Activated CD4-positive, CD25-positive, alpha-beta regulatory T cell treated with anti-CD3 and anti-CD28 coated beads, Interleukin-2, amount 50 U/mL, for 72 hours (primary cell): ENCODE measurements at places on chromosomes 2 and 18.

DNA sequence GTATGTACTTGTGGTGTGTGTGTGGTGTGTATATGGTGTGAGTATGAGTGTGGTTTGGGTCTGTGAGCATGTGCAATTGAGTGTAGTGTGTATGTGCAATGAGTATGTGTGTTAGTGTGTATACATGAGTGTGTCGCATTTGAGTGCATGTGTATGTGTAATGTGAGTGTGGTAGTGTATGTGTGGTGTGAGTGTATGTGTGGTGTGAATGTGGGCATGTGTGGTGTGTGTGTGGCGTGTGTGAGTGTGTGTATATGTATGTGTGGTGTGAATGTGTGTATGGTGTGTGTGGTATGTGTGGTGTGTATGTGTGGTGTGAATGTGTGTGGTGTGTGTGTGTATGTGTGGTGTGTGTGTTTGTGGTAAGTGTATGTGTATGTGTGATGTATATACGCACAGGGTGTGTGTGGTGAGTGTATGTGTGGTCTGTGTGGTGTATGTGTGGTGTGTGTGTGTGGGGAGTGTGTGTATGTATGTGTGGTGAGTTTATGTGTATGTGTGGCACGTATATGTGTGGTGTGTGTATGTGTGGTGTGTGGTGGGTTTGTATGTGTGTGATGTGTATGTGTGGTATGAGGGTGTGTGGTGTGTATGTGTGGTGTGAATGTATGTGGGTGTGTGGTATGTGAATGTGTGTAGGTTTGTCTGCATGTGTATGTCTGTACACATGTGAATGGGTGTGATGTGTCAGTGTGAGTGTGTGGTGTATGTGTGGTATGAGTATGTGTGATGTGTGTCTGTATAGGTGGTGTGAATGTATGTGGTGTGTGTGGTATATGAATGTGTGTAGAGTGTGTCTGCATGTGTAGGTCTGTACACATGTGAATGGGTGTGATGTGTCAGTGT lies 123.4 kb downstream of the DOCK10 start:
- no peak for DNase-seq

DNA sequence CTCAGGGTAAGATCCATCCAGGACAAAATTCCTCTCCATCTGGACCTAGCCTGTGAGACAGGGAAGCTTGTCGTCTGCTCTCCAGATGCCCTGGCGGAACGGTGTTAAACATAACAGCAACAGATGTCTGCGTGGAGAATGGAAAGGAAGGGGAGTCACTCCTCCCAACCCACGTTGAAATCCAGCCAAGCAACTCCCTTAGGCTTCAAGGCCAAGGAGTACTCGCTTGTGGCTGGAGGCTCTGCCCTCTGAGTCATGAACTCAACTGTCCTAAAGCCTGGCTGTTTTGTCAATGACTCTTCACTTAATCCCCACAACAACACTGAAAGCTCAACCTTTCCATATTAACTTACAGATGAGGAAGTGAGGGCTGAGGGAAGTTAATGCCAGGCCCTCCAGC lies 42.2 kb downstream of the TPO start:
- DNase-seq: no peak

GRCh38 chr18:61541673-61542072 lies 208.4 kb downstream of the CDH20 start:
- DNase-seq: no peak

DNA sequence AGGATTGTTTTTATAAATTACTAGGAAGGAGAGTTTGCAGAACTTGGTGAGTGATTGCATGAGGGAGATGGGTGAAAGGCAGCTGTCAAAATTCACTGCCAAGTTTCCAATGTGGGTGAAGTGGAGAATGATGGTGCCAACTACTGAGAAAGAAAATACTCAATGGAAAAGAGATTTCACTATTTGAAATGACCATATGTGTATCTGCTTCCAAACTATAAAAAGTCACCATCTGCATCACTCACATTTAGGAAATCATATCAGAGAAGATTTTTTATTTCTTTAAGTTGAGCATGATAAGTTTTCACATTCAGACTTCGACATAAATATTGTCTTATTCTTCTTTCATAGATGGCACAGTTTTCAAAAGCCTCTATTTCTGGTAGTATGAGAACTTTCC lies 570.0 kb upstream of the DSEL start:
- DNase-seq: no peak

- no peak for DNase-seq
Measured at GRCh38 chr2:236762628-236763027, 193.0 kb downstream of the ACKR3 start.

DNA sequence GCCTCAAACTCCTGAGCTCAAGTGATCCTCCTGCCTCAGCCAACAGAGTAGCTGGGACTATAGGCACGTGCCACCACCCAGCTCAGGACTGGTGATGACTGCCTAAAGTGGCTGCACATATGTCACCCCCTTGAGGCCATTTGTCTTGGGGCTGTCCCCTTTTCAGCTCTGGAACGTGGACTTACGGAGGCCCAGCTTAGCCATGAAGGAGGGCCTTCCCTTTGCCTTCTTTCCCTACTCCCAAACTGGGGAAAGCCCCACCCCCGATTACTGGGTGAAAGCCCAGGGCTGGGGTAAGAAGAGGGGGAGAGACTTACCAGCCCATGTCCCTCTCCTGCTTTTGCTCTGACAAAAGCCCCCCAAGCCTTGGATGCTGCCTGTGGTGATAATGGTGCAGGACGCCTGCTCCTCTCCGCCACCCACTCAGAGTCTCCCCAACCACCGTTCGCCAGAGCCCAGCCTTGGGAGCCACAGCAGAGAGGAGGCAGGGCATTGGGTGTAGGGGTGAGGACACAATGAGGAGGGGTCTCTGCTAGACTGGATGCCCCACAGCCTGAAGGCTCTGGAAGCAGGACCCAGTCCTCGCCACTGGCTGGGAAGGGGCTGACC lies 2.5 kb upstream of the DUSP2 start:
- no peak for DNase-seq

- DNase-seq: no peak
Measured at GRCh38 chr2:143901185-143901842, 618.6 kb downstream of the ZEB2 start.

DNA sequence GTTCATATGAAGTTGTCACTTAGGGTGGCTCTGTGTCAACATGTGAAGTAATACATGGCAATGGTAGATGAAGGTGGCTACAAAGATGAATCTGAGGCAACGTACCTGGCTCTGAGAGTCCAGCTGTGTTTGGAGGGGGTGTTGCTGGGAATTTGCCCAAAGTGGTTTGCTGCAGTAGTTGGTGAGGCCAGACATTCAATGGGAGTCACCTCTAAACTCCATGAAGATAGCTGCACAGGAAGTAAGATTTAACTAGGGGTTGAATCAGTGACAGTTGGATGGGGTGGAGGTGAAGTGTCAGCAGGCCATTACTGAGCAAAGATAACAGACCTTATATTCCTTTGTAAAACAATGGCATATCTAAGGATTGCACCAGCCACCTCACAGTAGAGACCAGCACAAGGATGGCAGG lies 71.8 kb downstream of the NUP35 start:
- no peak for DNase-seq

DNA sequence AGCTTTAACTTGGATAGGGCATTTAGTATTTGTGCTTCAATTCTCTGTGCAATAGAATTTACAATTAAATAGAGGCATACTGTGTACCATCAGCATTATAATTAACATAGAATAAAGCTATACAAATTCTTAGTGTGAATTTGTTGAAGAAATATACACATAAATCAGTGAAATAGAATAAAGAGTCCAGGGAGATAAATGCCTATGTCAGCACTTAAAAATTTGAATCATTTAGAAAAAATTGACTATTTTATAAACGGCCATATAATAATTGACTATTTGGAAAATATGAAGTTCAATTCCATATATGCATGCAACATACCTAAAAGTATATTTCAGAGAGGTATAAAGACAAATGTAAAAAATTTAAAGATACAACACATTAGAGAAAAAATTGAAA lies 348.7 kb downstream of the NR4A2 start:
- no peak for DNase-seq

DNA sequence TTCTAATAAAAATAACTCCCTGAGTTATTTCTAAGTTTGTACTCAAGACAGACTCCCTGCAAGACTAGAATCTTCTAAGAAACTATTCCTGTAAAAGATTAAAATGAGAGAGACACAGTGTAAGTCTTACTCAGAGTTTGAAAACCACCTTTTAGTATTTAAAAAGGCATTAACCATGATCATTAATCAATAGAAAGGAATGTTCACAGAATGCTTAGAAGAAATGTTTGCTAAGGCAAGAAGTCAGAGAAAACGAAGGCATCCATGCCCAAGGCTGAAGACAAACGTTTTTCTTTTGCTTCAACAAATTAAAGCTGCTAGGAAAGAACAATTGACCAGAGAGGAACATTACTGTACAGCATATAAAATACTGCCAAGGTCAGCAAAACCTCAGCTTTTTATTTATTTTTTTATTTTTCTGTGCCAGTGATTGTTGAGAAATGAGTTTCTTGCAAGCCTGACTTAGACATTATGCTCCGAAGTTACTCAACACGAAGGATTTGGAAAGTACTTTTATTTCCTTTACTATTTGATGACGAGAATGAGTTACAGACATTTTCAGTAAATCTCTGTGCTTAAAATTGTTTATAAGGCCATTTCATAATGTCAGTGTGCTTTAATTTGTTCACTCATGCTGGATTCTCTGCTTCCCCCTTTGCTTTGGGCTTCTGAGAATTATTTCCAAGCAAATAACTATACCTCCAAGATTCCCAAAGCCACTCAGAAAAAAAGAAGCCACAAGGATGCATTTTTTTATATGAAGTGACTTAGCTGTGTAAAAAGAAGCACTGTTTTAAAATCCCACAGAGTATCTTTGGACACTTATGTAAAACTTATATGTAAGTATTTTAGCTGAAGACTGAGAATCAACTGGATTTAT lies 20.5 kb downstream of the RND3 start:
- DNase-seq: no peak

GRCh38 chr18:59068276-59069071 lies 71.2 kb upstream of the SEC11C start:
- DNase-seq: no peak

DNA sequence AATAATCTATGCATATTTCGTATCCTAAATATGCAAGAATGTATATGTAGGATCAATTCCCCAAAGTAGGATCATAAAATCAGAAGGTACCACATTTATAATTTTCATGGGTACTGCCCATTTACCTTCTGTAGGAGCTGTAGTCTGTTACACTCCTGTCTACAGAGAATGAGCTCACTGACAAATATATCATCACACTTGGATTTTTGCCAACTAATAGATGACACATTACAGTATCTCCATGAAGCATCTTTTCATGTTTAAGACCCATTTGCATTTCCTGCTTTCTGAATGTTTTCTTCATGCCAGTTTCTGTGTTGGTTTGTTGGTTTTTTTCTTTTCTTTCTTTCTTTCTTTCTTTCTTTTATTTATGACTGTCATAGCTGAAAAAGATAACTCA lies 70.9 kb upstream of the EML6 start:
- no peak for DNase-seq

DNA sequence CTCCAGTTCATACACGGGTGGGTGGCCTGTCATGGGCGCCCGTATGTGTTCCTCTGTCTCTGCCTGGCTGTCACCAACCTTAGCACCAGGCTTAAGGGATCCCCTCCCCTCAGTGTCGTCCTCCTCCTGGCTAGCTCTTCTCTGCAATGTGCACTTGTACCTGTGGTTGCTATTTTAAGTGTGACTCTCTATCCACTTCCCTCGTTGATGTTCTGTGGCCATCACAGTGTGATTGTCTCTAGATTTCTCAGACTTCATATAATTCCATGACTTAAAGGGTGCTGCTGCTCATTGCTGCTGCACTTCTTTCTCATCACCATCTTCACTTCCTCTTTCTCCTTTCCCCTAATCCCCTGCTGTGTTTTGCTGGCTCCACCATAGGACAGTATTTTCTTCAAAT lies 143.4 kb downstream of the EML6 start:
- DNase-seq: no peak

- no peak for DNase-seq
Measured at GRCh38 chr2:235911125-235911524, 257.1 kb downstream of the GBX2 start.

GRCh38 chr2:235505181-235505741 lies 11.4 kb downstream of the AGAP1 start:
- no peak for DNase-seq

- no peak for DNase-seq
Measured at GRCh38 chr2:59250307-59250677, 1009.2 kb upstream of the FANCL start.

DNA sequence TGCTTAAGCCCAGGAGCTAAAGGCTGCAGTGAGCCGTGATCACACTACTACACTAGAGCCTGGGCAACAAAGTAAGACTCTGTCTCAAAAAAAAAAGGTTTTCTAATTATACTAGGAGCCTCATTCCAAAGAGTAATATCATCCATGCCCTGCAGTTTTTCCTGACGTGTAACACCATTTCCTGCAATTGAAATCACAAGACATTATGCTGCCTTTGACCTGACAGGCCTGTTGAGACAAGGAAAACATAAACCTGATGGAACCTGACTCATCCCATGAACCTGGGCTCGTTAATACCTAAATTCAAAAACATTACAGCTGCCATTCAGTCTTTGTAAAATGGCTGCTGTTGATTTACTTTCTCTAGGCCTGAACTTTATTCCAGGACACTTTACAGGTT lies 58.7 kb upstream of the PEX13 start:
- no peak for DNase-seq

DNA sequence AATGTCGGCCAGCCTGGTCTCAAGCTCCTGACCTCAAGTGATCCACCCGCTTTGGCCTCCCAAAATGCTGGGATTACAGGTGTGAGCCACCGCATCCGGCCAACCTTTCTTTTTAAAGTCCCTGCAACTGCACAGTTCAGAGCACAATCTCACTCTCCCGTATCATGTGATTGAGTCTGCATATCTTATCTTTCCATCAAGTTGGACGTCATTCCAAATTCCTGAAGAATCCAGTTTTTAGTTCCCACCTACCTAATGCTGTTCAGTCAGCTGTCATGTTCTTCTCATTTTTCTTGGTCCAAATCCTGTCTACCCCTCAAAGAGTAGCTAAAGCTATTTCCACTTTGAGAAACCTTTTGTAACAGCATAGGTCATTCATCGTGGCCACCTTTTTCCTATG lies 110.8 kb upstream of the FBXO11 start:
- no peak for DNase-seq

DNA sequence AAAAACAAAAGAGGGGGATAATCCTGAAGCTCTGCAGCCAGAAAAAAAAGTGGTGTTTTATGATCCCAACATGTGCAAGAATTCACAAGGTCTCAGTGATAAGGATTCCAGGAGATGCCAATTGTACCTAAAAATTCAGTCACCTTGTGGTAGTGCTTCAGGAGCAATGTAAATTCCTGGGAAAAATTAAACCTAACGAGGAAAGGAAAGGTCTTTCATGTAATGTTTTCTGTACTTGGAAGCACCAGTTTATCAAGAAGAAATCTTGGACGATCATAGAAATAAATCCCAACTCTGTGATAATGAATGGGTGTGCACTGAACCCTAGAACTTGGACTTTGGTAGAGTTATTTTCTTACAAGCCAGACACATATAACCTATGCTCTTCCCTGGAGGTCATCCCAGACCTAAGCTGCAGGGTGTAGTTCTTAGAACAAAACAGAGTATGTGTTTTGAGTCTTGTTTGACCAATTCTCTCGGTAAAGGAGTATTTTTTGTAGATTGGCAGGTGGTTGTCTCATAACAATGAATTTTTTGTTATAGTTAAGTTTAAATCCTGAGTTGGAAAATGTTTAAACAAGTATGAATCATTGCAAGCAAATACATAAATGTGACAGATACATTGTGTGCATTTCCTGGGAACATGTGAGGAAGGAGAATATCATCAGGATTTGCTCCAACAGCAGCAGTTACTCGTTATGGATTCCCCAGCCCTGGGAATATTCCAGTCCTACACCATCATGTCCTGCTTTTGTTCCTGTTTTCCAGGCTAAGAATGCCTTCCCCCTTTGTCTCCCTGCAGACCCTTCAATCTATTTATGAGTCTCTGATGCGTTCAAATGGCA lies 224.6 kb downstream of the NAPG start:
- DNase-seq: no peak
